HCT116 (cell line): ENCODE measurements at places on chromosomes 6 and 20. TPM values are rescaled to one million over a fixed set of nuclear protein-coding genes. Genes with fewer than 3 reads are reported as not detected.
A peak's percentile ranks its signal among the peaks of the same experiment; 100 is the strongest.

KIF13A gene
- 23.1 TPM for total RNA-seq

C20orf144 gene
- 0.37 TPM for total RNA-seq

PCK1 gene
- total RNA-seq = 0.49 TPM

CYP39A1 gene
- total RNA-seq = 0.54 TPM

CST8 gene
- total RNA-seq = not detected

CRISP2 gene
- not detected for total RNA-seq

LRRN4 gene
- total RNA-seq = 0.10 TPM

ADGRG6 gene
- 67.9 TPM for total RNA-seq

MCCD1 gene
- not detected for total RNA-seq

RSPH9 gene
- total RNA-seq = not detected

CRISP3 gene
- not detected for total RNA-seq

DSN1 gene
- total RNA-seq = 27.9 TPM

RNF182 gene
- total RNA-seq = 6.5 TPM

ABHD16B gene
- total RNA-seq = not detected

WFDC12 gene
- total RNA-seq = not detected

GRCh38 chr20:35312318-35312717, 20.1 kb upstream of the FAM83C start:
- peak; percentile 62 for DNase-seq

- DNase-seq = no peak
Observed at GRCh38 chr6:18746727-18747126, 359.6 kb downstream of the RNF144B start.

- no peak for DNase-seq
Observed at GRCh38 chr6:133313068-133313467, 71.9 kb downstream of the EYA4 start.

- DNase-seq = no peak
Observed at GRCh38 chr20:21554985-21555384, 41.1 kb upstream of the NKX2-2 start.

- no peak for DNase-seq
Observed at GRCh38 chr6:69887714-69888345, 21.5 kb downstream of the COL19A1 start.

- DNase-seq = no peak
Observed at GRCh38 chr20:45469336-45470261, at the start of gene WFDC2. Gene WFDC2 (plus strand): TSS chr20:45469753. CDS start chr20:45469782, 29 bp downstream.

DNA sequence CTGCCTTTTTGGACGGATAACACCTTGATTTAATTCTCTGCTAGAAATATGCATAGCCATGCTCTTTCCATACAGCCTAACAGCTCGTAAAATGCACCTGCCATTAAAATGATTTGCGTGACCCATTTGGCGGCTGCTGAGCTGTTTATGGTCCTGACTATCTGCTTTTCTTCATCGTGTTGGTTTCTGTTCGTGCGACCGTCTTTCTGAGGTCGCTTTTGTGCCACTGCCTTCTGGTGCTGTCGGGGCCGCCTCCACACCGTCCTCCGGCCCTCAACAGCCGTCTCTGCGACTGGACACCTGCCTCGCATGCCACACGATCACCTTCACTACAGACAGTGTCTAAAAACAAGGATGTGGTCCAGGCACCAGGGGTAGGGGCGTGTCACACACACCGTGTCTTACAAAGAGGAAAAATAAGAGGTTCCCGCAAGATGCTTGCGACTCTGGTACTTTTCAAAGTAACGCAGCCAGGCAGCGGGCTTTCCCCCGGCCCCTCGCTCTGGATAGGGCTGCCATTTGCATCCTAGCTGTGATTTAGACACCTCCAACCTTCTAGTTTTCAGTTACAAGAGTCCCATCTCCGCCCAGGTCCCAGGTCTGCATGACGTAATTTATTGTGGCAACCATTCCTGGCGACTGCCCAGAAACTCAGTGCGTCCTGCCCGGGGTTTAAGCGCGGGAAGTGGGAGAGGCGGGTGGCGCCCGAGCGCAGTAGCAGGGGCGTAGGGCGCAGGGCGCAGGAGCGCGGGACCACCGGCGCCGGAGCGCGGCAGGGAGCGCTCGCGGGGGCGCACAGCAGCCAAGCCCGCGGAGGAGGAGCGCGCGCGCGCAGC, at the start of gene STMND1:
TSS of gene STMND1 (plus strand) at position 629 of the 836 bp plus-strand sequence. CDS start 208 bp downstream, outside the sequence.
- DNase-seq = no peak

DNA sequence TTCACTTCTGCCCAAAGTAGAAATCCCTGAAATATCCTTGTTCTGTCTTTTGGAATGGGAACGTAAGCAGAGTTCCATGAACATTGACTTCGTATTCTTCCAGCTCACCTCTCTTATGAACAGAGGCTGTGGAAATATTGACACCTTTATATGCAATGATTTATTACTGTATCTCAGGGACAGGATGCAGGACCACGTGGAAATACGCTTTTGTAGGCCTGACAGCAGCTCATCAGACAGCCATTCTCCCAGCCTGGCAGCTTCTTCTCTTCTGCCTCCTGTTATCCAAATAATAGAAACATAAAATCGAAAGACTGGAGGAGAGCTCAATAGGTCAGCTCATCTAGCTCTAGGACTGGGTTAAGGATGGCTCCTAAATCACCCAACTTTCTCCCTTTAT, 106.2 kb upstream of the DTNBP1 start:
- DNase-seq = no peak

GRCh38 chr20:34983089-34983820, 27.6 kb downstream of the MYH7B start:
- no peak for DNase-seq

DNA sequence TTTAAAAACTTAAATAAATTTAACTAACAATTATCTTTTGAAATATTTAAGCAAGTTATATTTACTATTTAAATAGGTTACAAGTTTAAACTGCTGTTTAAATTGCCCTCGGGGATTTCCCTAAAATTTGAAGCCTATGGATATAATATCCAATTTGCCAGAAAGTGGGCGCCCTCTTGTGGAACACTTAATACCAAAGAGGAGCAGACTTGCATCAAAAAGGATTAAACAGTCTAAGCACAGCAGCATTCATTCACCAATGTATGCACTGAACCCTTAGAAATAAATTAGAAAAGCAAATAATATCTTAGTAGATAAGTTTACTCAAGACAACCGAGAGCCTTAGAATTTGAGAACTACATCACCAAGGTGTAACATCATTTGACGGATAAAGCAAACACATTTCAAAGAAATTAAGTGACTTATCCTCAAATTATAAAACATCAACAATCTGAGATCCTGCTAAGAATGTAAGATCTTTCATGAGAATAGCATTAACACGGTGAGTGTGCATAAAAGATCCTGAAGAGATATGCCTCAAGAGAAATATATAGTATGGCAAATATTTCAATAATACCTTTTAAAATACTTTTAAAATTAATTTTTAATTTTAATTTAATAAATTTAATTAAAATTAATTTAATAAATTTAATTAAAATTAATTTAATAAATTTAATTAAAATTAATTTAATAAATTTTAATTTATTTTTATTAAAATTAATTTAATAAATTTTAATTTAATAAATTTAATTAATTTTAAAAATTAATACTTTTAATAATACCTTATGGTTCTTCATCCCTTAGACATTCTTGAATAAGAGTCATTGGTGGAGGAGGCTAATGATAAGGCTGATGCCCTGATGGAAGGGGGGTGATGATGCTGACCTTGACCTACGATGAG, 11.5 kb upstream of the MEP1A start:
- peak; percentile 58 for DNase-seq

GRCh38 chr6:77740380-77740779, 87.5 kb downstream of the MEI4 start:
- peak; percentile 19 for DNase-seq

DNA sequence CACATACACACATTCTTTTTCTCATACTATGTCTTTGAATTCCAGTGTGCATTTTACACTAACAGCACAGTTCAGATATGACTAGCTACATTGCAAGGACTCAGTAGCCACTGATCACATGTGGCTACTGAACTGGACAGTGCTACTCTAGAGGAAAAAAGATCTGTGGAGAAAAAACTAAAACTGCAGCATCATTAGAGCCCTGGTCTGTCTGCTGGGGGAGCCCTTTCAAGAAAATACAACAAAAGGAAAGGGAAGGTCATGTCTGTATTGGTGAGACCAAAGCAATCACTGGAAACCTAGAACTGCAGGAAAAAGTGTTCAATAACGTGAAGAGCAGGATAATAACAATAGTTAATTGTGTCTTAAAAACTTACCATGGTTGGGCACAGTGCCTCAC, 132.3 kb upstream of the JARID2 start:
- no peak for DNase-seq

DNA sequence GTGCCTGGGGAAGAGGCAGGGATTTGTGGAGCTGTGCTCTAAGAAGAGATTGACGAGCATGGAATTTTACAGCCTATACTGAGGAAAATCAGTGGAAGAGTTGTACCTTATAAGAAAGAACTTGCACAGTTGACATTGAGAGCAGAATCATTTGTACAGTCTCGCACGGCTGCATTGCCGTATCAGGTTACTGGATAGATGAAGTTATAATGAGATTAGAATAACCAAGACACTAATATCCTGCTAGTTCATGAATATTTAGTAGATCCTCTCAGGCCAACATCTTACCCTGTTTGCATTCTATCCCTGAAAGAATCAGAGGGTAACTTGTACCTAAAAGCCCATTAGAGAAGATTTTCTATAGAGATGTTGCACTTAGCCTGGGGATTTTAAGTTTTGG, 447.1 kb downstream of the PREX1 start:
- DNase-seq = no peak

DNA sequence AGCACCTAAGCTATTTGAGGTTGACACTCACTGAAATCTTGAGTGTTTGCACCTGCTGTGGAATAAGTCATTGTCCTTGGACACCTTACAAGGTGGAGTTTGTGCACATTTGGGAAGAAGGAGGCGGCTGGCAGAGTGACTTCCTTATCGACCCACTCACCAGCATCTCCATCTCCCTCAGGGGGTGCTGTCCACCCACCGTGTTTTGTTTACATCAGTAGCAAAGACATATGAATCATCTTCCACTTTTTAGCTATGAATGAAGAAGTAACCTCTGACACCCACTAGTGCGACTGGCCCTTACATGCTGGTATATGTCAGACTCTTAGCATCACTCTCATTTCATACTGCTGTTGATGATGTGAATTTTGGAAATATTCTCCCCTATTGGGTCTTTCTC, 119.5 kb upstream of the SGK1 start:
- no peak for DNase-seq

GRCh38 chr20:3250091-3250504, 11.1 kb upstream of the SLC4A11 start:
- no peak for DNase-seq

DNA sequence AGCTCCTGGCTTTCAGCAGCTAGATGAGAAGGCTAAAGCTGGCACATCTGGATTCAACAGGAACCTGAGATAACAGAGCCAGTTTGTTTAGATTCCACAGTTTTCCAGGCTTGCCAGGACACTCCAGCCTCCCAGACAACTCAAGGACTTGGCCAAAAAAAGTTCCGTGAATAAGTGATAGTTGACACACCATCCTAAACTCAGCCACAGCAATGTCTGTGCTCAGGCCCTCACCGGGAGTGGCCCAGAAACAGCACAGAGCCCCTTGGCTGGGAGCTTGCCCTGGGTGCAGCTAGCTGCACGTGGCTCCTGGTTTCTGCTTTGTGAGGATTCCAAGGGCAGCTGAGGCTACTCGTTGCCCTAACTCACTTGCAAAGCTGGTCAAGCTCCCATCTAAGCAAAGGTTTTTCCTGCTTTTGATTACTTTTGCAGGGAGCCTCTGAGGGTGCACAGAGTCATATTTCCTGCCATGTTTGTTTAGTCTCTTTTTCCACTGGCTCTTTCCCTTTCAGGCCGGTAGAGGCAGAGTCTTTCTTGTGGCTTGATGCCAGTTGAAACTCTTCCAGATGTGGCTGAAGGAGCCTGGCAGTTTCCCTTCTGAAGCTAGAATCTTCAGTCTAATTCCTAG, 118.3 kb upstream of the ECI2 start:
- peak; percentile 10 for DNase-seq

DNA sequence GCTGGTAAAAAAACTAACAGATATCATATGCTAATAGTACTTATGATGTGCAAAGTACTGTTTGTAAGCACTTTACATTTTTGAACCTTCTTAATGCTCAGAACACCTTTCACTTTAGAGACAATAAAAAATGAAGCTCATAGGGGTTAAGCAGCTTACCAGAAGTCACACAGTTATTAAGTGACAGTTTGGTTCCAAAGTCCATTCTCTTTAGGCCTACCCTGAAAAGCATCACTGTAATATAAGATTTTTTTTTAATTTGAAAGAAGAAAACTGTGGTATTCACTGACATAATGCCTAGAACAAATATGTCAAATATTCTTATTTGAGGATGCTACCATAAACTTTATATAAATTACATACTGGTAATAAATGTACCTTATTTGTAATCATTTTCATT, 127.6 kb upstream of the RUNX2 start:
- no peak for DNase-seq

DNA sequence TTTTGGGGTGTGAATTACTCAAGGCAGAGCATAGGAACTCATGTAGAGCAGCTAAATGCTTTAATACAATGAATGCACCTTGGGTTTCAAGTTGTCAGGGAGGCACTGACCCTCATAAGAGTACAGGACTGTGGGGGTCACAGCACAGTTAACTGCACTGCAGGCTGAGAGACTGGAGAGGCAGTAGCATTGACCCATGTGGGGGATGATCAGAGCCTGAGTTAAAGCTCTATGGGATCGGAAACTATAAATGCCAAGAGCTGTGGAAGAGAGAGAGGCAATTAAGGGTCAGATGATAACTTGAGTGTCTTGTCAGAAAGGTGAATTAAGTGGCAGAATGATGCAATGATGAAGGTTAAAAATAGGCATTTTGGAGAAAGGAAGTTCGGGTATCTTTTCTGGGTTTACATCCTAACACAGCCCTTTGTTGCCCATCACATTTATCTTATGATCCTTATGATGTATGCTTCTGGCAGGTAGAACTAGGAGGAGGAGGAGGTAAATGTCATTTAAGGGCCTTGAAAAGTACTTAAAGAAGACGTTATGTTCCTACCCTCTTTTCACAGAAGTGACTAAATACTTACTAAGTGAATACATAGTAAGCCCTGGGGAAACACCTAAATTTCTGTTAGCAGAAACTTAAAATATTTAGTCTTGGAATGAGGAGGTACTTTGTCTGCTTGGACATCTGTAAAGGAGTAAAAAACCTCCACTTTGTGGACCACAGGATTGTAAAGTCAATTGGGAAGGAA, 24.2 kb downstream of the LRRC1 start:
- DNase-seq = no peak

DNA sequence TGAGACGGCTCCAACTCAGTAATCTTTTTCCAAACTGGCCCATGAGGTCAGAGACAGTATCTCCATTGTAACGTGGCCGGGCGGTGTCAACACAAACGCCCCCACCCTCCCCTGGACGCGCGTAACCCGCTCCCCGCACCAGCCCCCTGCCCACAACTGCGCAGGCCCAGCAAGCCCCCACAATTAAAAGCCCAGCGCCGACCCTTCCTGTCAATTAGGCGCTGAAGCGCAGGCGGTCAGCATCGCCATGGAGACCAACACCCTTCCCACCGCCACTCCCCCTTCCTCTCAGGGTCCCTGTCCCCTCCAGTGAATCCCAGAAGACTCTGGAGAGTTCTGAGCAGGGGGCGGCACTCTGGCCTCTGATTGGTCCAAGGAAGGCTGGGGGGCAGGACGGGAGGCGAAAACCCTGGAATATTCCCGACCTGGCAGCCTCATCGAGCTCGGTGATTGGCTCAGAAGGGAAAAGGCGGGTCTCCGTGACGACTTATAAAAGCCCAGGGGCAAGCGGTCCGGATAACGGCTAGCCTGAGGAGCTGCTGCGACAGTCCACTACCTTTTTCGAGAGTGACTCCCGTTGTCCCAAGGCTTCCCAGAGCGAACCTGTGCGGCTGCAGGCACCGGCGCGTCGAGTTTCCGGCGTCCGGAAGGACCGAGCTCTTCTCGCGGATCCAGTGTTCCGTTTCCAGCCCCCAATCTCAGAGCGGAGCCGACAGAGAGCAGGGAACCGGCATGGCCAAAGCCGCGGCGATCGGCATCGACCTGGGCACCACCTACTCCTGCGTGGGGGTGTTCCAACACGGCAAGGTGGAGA, at the start of the genes HSPA1A and HSPA1L:
TSS of gene HSPA1A (plus strand) at position 519 of the 814 bp plus-strand sequence. CDS start at position 733, 214 bp downstream.
TSS of gene HSPA1L (minus strand) at position 259 of the 814 bp plus-strand sequence. CDS start 3,311 bp downstream, outside the sequence.
- no peak for DNase-seq
